ENCODE measurements at places on chromosomes 3 and 15.

DNA sequence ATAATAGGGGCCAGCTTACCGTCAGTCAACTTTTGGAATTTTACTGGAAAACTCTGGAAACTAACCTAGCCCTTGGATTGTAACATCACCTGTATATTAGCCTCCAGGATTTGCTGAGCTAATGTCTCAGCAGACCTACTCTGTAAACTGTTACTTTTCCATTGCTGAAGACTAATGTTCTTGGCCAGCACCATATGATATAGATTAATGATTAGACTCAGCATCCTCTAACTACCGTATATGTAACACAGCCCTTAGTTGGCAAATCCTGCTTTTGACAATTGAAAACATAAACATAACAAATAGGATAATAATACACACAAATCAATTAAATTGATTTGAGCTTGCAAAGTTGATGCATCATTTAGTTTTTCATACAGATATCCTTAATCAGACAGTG lies 26.6 kb upstream of the GBE1 start:
- no peak for DNase-seq

DNA sequence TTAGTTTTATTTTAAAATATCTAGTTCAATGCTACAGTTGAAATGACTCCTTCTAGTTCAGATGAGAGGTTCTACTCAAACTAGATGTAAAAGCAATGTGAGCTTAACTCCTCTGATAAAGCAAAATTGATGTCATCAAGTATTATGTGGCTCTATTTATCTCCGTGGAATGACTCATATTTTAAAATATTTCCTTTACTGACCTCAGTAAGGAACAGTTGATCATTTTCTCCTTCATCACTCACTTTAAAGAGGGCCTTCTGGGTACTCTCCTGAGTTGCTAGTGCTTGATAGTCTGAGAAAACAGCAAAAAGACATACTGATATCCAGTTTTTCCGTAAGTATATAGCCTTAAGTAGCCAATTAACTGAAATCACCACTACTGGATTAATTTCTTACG lies 1099.3 kb downstream of the ROBO2 start:
- no peak for DNase-seq

GRCh38 chr3:105359098-105359762 lies 7.5 kb upstream of the ALCAM start:
- DNase-seq: no peak

- DNase-seq: no peak
These were observed 215.1 kb upstream of the UBE2E1 start for GRCh38 chr3:23590424-23591273.

- DNase-seq: no peak
These were observed 336.4 kb upstream of the LRRFIP2 start for GRCh38 chr3:37510755-37511154.

GRCh38 chr15:73658645-73659044 lies 25.5 kb upstream of the NPTN start:
- DNase-seq: no peak

All from activated CD4-positive, alpha-beta T cell treated with anti-CD3 and anti-CD28 coated beads for 4 hours (primary cell).